ENCODE measurements at places on chromosomes 11 and 22.
A peak's percentile ranks its signal among the peaks of the same experiment; 100 is the strongest.

DNA sequence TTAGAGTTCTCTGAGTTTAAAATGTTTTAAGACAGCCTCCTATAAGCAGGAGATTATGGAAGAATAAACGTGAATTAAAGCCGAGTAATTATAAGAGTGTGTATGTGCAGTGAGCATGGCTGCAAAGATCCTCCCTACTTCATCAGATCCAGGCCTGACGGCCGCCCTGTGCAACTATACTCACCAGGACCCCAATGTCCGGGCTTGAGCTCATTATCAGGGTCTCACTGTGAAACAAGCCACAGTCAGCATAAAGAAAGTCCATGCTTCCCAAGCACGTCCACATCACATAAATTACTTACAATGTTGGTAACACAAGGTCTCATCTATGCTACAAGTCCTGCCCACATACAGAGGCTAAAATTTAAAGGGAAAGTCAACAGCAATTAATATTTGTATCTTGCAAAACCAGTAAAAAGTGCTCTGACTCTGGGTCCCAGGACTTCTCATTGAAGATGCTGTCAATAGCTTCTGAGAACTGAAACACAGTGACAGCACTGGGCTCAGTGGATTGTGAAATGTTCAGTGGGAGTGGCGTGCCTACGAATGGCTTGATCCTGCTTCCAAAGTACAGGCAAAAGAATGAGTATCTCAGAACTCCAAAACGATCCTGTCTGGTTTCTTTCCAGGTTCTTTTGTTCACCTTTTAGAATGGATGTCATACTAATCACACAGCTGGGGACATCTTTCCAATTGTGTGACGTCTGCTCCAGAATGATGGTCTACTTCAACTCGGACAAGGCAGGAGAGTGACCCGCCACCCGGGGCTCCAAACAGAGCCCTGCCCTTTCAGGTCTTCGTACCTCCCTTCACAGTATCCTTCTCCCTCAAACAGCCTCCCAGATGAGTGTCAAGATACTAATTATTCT lies 72.1 kb upstream of the ARFGAP3 start:
- DNase-seq: peak; percentile 36

DNA sequence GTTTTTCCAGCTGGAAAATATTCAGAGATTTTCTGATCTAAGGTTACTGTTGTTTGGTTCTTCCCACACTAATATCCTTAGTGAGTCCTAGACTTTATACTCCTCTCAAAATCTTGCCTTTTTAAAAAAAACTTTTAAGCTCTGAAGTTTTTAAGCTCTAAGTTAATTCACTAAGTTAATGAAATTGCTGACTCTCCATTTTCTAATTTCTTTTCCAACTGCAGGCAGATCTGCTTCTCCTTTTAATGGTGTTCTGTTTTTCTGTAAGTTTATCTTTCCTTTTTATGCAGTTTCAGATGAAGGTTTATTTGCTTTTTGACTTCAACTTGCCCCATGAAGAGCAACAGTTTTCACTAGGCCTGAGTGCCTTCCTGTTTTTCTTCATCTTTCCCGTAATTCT lies 125.8 kb upstream of the ARHGAP42 start:
- DNase-seq: no peak

DNA sequence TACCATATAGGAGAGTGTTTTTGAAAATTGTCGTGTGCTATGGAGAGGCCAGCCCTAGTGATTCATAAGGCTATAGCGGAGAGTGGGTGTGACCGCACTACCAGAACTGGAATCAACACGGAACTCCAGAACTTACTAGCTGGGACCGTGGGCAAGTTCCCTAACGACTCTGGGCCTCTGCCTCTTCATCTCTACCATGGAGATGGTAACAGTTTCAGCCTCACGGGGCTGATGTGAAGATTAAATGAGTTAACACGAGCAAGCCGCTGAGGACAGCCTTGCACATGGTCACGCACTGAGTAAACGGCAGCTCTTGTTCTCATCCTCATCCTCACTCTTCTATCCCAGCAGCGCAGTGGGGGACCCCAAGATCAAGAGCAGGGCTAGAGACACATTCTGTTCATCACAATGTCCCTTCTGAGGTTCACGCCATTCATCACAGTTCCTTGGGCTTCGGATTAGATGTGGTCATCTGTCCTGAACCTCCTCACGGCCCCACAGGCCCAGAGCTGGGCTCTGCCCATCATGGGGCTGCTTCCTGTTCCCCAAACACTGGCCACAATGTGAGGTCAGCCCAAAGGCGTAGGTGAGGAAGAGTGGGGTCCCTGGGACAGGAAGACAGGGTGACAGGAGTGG lies 47.2 kb upstream of the CD5 start:
- DNase-seq: no peak

DNA sequence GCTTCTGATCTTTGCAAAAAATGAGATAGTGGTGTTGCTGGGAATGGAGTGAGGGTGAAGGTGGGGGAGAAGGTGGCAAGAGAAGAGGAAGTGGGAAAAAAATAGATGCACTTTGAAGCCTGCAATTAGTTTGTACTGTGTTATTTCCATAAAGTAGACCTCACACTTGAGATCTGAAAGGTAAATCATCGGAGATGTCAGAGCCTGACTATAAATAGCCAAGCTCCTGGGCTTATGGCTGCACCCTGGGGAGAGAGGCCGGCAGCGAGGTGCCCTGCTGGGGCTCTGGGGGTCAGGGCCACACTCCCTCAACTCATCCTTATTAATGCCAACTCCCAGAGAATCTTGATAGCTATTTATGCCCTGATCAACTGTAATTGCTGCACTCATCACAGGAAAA lies 134.4 kb downstream of the NXPE2 start:
- DNase-seq: no peak

GRCh38 chr11:8747173-8747572 lies 64.6 kb downstream of the RPL27A start:
- DNase-seq: no peak

GRCh38 chr11:57471496-57471895 lies 11.2 kb downstream of the RTN4RL2 start:
- no peak for DNase-seq

- DNase-seq: no peak
Measured at GRCh38 chr11:11464555-11464954, 111.5 kb upstream of the CSNK2A3 start.

DNA sequence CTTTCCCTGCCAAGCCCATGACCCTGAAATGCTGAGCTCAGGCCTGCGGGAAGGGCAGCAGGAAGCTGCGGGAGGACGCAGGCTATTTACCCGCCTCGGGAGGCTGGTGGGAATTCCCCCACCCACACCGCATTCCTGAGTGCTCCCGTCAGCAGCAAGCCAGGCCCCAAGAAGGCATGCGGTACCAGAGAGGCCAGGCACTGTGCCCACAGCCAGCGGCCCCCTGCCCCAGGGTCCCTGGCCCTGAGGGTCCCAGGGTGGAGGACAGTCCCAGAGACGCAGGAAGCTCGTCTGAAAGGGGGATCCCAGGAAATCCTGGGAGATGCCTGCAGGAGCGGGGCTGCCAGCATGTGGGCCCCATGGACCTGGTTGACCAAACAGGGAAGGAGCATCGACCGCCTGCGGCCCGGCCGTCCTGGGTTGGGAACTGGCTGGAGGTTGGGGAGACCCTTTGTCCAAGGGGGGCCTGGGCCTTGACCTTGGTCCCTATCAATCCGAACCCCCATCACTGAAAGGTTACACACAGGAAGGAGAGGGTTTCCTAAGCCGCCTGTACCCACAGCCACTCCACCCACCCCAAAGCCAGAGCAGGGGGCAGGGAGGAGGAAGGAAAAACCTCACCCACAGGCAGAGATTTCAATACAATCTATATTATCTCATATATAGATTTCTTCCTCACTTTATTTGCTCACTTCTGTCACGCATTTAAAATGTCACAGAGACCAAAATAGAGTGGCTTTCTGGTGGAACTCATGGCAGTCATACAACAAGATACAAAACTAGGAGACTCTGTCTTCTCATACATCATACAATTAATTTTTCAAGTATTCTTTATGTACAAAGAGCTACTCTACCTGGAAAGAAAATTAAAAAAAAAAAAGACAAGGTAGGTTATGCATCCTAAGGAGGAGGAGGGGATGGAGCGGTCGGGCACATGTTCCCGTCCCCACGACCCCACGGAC lies 17.1 kb downstream of the MAFF start:
- peak; percentile 47 for DNase-seq

- no peak for DNase-seq
Measured at GRCh38 chr11:28017816-28018215, 90.1 kb downstream of the KIF18A start.

GRCh38 chr11:22471385-22471784 lies 133.2 kb downstream of the SLC17A6 start:
- no peak for DNase-seq

GRCh38 chr22:30187529-30188407 lies 58.8 kb downstream of the LIF start:
- DNase-seq: no peak

- DNase-seq: no peak
Measured at GRCh38 chr11:64231546-64231945, 1.2 kb downstream of the DNAJC4 start.

GRCh38 chr11:116935514-116935913 lies 98.1 kb upstream of the APOA1 start:
- no peak for DNase-seq

GRCh38 chr11:116279511-116279910 lies 493.3 kb downstream of the BUD13 start:
- no peak for DNase-seq

GRCh38 chr22:26722159-26722558 lies 64.8 kb downstream of the MIAT start:
- DNase-seq: no peak

DNA sequence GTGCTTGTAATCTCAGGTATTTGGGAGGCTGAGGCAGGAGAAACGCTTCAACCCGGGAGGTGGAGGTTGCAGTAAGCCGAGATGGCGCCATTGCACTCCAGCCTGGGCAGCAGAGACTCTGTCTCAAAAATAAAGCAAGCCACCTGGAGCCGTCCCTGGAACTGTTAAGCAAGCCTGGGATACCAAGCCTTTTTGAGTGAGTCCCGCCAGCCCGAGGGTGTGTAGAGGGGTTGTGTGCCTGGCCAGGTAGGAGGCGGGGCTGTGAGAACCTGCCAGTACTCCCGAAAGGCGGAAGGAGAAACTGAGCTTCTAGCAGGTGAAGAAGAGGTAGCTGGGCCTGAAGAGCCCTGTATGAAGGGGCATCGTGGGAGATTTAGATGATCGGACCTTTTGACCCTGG lies 52.4 kb downstream of the TRIOBP start:
- no peak for DNase-seq

GRCh38 chr22:35957589-35957988 lies 71.0 kb downstream of the RBFOX2 start:
- DNase-seq: no peak

GRCh38 chr22:33591946-33592345 lies 328.3 kb downstream of the LARGE1 start:
- no peak for DNase-seq

DNA sequence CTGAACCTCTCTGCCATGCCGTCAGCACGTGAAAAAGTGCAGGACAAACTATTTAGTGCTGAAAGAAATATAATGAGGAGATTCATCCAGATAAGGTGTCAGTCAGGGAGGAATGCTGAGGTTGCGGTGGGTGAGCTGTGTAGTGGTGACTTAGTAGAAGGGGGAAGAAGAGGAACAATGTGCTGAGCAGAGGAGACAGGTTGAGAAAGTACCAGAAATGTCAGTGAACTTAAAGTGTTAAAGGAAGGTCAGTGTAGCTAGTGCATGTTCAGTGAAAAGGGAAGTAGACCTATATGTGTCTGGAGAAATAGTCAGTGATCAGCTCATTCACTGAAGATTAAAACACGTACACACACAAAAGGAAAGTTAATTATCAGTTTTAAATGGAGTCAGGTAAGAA lies 237.6 kb upstream of the CCDC179 start:
- no peak for DNase-seq

- no peak for DNase-seq
Measured at GRCh38 chr22:48488611-48489511, 1338.8 kb downstream of the BRD1 start.

- peak; percentile 94 for DNase-seq
Measured at GRCh38 chr11:7513234-7514098, at the start of gene PPFIBP2. TSS of gene PPFIBP2 (plus strand) at chr11:7513999. CDS start at chr11:7549476, 35,477 bp downstream.

DNA sequence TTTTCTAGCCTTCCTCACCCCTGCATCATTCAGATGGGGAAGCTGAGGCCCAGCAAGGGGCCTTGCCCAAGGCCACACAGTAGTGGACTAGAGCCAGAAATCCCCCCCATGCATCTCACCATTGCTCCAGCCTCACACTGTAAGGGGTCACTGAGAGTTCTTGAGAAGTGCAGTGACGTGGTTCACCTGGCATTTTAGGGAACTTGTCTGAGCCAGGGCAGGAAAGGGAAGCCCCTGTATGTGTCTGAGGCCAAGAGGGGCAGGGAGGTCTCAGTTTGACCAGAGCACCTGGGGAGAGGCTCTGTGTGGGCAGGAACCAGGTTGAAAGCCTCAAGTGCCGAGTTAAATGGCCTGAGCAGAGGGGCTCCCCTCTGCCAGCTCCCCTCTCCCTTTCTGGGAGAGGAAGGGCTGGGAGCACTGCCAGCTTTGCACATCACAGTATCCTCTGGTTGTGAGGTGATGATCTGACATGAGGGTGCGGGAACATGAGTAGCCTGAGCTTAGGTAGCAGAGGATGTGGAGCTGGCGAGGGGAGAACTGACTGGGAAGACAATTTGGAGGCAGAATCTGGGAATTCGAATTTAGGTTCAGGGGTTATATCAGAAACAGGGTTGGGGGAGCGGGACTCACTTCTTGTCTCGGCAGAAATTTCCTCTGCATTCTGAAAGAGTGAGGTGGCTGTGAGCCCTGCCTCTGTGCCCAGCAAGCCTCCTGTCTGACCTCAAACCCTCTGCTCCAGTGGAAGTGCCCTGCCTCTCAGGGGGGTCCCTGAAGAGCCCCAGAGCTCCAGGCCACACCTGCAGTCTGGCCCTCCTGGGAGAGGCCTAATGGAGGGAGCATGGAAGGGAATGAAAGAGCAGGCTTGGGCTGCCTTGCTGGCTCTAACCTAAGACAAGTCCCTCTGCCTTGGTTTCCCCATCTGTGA lies 14.6 kb downstream of the ARHGEF17 start:
- DNase-seq: no peak

GRCh38 chr22:19195796-19196731 lies 17.5 kb upstream of the SLC25A1 start:
- peak; percentile 46 for DNase-seq

DNA sequence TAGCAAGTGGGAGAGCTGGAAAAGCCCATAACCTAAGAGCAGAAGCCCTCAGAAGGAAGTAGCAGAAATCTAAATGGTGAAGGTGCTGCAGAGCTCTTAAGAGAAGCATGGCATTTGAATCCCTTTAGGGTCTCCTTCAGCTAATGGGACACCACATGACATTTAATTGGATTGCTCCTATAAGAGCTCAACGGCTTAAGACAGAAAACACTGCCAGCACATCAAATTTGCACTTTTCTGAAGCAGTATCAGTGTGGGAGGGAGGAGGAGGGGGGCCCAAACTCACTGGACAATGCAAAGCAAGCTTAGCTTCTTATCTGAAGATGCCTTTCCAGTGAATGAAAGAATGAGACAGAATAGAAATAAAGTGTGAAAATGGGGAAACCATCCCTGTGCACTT lies 287.9 kb upstream of the MTNR1B start:
- DNase-seq: no peak

DNA sequence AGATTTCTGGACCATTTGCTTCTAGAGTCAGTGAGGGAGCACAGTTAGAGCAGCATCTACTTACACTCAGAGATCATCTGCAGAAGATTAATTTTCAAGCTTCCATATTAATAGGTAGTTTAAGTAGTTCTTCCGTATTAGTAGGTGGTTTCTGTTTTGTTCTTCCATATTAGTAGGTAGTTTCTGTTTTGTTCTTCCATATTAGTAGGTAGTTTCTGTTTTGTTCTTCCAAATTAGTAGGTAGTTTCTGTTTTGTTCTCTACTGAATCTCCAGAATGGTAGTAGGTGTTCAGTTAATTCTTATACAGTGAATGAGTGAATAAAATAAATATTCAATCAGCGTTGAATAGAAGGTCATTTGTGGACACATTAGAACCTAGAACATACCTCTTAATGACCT lies 175.7 kb downstream of the TMEM135 start:
- DNase-seq: peak; percentile 2
